ENCODE measurements at places on chromosomes 2 and 18.

DNA sequence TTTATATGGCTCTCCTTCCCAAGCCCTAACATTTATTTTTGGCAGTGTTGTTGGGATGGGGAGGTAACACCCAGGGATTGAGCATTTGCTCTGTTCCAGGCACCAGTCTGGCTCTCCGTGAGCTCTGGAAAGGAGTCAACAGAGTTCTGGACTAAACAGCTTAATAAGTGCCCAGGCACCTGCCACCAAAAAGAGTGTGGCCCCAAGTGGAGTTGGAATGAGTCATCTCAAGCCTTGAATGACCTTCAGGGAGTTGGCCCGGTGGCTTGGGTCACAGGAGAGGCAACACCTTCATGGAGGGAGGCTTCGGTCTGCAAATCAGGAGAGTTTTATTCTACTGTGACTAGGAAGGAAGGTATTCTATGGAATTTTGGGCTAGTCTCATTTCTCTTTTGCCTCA, 203.2 kb downstream of the DLGAP1 start:
- no peak for DNase-seq

DNA sequence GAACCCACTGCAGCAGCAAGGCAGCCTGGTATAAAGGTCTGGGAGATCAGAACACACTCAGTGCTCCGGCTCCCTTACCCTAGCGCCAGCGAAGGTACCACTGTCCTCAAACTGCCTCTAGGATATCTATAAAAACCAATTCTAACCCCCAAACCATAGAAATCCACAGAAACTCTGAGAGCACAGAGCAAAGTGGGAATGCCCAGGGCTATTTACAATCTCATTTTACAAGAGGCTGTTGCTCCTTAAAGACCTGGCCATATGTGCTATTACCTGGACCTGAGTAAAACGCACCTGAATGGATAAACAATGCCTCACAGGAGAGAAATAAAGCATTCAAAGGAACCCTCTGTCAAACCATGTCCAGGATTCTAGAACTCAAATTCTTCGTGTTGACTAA, 4.3 kb downstream of the STK39 start:
- no peak for DNase-seq

DNA sequence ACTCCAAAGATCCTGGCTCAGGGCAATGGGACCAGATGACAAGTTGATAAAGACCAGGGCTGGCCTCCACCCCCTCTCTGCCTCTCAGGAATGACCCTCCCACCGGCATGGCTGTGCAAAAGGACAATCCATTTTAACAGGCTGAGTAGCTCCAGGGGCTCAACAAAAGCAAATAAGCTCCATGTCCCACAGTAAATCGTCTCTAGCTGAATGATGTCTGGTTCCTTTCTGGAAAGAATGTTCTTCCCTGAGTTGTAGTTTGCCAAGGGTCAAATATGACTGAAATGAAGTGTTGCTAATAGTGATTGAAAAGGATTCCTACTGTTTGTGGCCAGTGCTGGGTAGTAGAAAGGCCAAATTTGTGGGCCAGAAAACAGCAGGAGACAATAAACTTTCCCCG, 434.4 kb upstream of the ETAA1 start:
- no peak for DNase-seq

GRCh38 chr18:62863579-62864001, 148.2 kb downstream of the PHLPP1 start:
- DNase-seq = no peak

GRCh38 chr2:219128396-219128795, 32.2 kb downstream of the NHEJ1 start:
- DNase-seq = no peak

DNA sequence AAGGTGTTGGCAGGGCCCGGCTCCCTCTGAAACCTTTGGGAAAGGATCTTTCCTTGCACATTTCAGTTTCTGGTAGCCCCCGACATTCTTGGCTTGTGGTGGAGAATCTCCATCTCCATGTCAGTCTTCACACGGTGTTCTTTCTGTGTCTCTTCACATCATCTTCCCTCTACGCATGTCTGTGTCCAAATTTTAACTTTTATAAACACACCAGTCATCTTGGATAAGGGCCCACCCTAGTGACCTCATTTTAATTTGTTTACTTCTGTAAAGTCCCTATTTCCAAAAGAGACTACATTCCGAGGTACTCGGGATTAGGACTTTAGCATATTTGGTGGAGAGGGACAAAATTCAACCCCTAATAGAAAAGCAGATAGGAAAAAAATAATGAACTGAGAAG, 138.4 kb downstream of the GALNT3 start:
- DNase-seq = no peak

DNA sequence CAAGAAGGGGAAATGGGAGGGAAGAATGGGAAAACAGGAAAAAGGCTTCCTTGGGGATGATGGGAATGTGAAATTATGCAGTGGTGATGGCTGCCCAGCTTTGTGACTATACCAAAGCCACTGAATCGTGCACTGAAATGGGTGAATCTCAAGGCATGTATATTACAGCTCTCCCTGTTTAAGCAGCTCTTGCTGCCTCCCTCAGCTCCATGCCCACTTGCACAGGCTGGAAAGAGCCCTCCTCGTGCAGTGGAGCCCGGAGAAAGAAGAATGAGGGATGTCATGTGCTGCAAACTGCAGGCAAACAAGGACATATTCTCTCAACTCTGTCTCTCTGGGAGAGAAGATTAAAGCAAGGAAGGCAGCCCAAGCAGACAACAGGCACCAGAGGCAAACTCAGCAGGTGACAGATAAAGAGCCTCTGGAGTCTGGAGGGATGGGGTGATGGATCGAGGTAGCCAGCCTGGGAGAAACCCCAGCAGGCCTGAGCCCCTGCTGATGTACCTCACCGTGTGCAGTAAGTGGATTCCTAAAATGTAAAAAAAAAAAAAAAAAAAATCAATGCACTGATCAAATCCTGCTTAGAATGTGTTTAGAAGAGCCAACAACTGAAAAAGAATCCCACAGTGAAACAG, 62.4 kb upstream of the SLC66A3 start:
- DNase-seq = no peak

- no peak for DNase-seq
Observed at GRCh38 chr18:70256994-70257393, 31.9 kb upstream of the SOCS6 start.

- DNase-seq = no peak
Observed at GRCh38 chr18:34399892-34400291, 175.2 kb upstream of the NOL4 start.

DNA sequence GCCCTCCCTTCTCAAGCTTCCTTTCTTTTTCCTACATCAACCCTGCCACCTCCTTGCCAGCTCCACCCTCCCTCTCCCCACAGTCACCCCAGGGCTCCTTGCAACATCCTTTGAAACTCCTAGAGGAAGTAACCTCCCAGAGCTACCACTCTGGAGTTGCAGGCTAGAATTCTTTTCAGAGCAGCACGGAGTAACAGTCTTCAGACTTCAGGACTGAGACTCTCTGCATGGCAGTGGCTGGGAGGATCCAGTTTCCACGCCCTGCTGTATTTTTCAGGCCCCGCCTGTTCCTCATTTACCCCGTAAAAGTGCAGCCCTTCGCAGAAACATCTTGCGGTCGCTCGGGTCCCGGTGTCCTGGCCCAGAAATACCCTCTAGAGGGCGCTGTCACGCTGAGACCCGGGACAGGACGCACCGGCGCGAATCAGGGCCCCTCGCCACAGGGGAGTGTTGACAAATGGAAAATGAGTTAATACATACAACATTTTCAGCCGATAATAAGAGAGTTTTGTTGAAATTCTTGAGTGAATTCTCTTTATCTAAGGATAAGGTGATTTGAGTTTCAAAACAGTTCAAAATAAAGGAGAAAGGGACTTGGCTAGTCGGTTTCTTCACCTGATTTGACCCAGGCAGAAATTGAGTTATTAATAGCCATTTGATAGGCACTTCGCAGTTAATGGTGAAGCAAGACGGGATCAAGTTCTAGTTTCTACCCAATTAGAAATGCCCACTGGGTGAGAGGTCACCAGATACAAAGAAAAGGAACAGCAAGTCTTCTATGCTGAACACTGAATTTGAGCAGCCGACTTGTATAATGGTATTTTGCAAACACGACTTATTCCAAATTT, 18.5 kb upstream of the NTSR2 start:
- DNase-seq = peak; percentile 49

GRCh38 chr2:190668892-190669291, 20.0 kb downstream of the NAB1 start:
- no peak for DNase-seq

DNA sequence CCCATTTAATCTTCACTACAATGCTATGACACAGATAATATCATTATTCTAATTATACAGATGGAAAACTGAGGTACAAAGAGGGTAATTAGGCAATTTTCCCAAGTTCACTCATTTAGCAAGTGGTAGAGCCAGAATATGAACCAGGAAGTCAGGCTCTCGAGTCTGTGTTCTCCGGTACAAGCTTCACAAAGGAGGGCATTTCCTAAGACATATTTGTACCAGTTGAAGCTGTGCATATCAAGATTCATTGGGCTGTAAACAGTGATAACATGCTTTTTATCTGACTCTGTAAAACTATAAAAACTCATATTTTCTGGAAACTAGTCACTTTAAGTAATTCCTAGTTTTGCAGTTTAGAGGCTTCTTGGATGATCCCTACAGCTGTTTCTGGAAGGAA, 23.0 kb upstream of the CPS1 start:
- no peak for DNase-seq

Data from stromal cell of bone marrow (primary cell).